ENCODE measurements at places on chromosomes 11 and 22.

- DNase-seq = peak; percentile 42
Observed at GRCh38 chr11:8033305-8034105, 46.4 kb downstream of the EIF3F start.

DNA sequence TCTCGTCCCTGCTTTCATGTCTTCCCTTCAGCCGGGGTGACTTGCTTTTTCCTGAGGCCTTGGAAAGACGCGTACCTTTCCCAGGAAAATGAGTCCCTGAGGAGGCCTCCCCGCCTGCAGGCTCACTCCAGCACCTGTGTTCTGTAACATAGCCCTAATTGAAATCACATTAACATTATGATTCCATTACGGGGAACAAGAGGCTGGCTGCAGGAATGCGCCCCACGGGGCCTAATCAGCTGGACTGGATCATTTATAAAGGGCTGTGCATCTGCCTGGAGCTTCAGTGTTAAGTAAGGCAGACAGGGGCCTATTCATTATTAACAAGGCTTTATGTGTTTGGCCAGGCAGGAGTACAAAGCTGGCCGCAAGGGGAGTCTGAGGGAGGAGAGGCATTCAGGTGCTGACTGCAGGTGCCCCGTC is 41.9 kb upstream of the TSPAN18 start:
- no peak for DNase-seq

- DNase-seq = no peak
Observed at GRCh38 chr22:45760682-45761081, 89.0 kb downstream of the ATXN10 start.

- no peak for DNase-seq
Observed at GRCh38 chr22:19097518-19097917, 24.7 kb downstream of the DGCR2 start.

GRCh38 chr22:48927591-48927990 is 900.1 kb downstream of the BRD1 start:
- DNase-seq = no peak

- no peak for DNase-seq
Observed at GRCh38 chr11:34641456-34641855, 20.6 kb downstream of the EHF start.

DNA sequence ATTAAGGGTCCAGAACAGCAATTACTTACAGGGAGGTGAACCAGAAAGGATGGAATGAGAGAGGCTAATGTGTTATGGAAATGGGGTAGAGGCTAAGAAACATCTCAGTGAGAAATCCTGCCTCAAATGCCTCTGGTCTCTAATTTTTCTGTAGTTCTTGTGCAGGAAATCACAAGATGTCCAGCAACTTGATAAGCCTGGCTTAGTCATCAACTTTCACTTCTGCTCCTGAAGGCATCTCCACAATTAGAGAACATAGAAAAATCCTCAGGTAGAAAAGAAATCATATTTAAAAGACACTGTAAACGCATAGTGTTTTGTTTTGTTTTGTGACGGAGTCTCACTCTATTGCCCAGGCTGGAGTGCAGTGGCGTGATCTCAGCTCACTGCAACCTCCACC is 18.7 kb downstream of the MRGPRX4 start:
- DNase-seq = no peak

DNA sequence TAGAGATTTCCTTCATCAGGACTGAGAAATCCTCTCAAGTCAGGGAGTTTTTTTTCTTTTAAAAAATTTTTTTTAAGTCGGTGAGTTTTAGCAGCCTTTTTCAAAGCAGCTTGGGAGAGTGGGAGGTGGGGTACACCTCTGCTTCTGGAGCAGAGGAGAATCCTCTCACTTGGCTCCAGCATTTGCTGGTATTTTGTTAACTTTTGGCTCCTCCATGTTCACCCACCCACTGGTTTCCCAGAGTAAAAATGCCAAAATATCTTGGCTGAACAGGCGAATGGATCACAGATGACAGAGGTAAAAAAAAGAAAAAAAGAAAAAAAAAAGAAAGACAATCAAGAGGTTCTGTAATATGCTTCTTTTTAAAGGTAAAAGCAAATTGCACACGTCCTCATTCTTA is 68.0 kb downstream of the GAB2 start:
- DNase-seq = no peak

DNA sequence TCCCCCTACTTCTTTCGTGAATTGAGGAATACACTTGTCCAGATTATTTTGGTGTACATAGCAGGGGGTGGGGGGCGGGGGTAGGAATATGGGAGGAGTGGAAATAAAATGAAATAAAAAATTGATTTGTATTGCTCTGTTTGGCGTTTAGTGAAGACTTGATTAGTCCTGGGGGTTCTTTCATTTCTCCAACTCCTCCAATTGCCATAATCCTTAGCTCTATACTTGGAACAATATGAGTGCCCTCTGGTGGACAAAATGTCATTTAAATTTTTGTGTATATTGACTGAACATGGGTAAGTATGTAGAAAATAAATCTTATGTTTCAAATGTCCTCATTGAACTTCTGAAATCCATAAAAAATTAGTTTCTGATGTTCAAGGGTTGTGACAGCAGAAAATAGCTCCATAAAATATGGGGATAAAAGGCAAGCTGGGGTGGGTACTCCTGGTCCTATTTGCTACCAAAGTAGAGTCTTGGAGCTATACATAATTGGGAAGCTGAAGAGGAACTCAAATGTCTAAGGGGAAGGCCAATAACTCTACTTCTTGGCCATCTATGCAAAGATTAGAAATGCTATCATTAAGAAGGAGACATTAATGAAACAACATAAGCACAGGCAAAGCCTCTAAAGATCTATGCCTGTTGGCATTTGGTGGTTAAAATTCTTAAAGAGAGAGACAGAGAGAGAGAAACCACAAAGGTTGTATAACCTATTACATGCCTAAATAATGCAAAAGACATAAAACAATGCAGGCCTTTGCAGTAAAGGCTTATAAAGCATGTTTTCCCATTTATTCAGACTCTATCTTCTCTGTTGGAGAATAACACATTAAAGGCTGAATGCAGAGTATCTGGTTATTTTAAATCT is 421.6 kb downstream of the METTL15 start:
- no peak for DNase-seq

DNA sequence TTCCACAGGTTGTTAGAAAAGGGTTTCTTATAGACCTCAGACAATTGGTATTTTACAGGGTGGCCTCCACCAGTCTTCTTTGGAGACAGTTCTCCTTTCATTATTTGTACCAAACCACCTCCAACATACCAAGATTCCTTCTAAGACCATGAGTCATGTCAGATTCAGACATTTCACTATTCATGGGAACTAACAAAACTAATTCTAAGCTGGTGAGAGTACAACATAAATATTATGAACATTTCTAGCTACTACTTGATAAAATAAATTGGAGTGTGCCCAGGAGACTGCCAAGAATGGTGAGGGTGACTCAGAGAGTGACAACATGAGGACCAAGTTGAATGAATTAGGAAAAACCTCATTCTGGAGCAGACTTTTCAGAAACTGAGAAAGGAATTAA is 494.6 kb upstream of the LRRC4C start:
- no peak for DNase-seq

DNA sequence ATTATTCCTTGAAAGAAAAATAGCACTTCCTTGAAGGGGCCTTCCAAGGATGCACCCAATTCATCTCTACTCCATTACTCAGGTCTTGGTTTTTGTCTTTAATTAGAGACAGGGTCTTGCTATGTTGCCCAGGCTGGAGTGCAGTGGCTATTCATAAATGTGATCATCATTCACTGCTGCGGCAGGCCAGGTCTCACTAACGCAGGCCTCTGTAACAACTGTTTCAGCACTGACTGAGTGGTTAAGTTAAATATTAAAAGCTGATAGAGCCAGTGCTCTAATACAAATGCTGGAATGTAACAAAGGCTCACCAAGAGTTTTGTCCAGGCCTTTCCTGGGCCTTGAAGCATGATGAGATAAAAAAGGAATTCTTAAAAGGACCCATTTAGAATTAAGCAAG is 61.4 kb upstream of the GNAZ start:
- DNase-seq = no peak

DNA sequence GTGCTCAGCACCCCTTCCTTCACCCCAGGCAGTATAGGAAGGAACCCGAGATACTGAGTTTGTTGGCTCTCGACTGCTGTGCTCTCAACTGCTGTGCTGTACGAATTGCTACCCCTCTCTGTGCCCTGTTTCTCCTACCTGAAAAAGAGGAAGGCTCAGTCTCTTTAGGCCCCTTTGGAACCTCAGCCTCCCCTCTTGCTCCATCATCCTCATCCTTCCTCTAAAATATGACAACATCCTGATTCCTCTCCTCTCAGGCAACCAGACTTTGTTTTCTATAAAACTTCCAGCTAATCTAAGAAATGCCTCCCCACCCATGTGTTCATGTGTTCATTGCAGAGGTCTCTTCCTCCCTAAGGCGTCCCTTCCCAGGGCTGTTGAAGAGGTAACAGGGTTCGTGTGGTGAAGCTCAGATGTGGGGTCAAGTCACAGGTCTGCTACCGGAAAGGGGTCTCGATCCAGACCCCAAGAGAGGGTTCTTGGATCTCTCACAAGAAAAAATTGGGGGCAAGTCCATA is 35.5 kb upstream of the CD82 start:
- no peak for DNase-seq

- DNase-seq = no peak
Observed at GRCh38 chr22:50528682-50529415, 963 bp downstream of the TYMP start.

DNA sequence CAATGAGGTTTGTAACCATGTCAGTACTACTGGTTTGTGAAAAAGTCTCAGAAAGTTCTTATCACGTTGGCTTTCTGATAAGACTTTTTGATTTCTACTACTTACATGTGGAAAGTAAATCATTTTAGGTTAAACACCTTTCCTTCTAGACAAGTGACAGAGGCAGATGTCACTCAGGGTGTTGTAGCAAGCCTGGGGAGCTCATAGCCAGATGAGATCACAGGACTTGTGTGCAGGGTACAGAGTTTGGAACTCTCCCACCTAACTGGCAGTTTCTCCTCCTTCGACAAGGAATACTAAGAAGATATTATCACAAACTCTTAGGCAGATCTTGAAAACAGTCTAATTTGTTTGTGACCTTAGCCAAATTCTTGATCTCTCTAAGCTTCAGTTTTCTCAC is 49.4 kb upstream of the PICALM start:
- DNase-seq = no peak

DNA sequence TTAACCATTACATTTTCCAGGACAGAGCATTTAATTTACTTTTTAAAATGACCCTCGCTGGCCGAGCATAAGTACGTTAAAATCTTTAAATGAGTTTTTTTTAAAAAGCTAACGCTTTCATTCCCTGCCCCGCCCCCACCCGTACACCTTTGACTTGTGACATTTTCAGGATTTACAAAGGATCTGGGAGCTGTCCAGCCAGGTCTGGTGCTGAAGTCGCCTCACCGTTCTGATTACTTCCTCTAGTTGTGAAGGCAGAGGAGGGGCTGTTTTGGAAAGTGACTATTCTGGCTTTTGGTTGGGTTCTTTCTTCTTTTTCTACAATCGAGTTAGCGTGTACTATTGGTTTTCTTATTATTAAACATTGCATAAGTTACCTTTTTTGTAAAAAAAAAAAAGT is 2.9 kb downstream of the C11orf87 start:
- DNase-seq = no peak

DNA sequence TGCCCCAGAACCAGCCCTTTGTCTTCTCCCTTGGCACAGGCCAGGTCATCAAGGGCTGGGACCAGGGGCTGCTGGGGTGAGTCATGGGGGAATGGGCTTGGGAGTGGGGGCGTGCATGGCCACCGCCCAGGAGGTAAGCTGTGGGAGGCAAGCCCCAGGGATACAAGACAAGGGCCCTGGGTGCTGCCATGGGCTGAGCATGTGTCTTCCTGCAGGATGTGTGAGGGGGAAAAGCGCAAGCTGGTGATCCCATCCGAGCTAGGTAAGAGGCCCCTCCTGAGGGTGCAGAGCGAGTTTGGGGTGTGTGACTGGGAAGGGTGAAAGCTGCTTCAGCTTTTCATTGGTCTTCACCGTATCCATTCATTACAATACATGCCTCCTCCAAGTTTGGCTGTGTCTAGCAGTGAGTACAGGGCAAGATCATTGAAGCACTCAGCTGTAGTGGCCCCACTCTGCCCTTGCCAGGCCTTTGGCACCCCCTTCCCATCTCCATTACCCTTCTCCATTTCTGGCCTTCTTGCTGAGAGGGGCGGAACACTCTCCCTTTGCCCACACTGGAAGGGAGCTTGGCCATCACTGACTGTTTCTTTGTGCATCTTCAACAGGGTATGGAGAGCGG is 2.5 kb downstream of the FKBP2 start:
- no peak for DNase-seq

DNA sequence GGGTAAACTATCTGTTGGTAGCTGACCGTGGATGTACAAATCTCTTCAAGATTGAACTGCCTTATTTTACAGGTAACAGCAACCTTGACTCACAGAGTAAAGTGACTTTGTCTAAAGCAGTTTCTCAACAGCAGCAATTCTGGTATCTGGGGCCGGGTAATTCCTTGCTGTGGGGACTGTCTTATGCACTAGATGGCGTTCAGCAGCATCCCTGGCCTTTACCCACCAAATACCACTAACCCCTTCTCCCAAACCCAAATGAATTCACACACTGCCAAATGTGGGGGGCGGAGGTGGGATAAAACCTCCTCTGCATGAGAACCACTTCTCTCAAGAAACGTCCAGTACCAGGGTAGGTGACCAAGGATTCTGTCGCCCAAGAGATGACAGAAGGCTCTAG is 1.7 kb upstream of the INCENP start:
- no peak for DNase-seq

GRCh38 chr22:49838771-49839717 is 11.4 kb upstream of the BRD1 start:
- DNase-seq = peak; percentile 71

- DNase-seq = no peak
Observed at GRCh38 chr11:36750349-36750748, 152.3 kb upstream of the RAG2 start.

DNA sequence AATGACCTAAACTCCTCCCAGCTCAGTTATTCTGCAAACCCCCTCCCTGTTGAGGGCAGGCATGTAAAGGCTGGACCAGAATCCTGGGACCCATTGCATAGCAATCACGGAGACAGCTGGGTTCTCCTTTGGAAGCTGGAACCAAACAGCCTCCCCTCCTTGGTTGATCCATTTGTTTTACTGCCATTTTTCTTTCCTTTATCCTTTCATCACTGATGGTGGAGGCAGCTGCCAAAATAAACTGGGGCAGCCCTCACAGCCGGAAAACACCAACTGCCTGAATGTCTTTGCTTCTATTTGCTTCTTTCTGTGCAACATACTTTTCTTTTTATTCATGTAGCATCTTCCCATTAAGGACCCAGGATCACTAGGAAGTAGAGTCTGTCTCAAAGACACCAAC is 150.0 kb upstream of the SYT13 start:
- DNase-seq = no peak

DNA sequence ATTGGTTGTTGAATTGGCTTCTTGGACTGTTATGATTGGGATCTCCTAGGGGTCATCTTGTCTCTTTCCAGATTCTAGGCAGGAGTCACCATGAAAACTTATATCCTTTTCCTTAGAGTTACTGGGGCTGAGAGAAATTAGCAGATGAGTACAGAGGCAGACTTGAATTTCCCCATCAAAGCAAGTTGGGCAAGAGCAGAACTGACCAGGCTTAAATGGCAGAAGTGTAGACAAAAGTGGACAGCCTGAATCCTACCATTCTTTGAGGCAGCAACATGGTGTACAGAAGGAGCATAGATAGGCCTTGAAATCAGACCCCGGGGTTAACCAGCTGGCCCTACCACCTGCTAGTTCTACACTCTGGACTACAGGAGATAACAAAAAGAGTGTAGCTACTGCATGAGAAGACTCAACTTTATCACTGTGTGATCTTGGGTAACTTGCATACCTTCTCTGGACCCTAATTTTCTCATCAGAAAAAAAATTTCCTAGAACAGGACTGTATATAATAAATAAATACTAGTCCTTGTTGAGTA is 427.4 kb upstream of the CADM1 start:
- no peak for DNase-seq

GRCh38 chr11:114617157-114618124 is 21.9 kb upstream of the NXPE4 start:
- no peak for DNase-seq
